ENCODE measurements at places on chromosomes 12 and 14. TPM values are rescaled to one million over a fixed set of nuclear protein-coding genes. Genes with fewer than 3 reads are reported as not detected.

IFI27 gene
- 17.7 TPM for total RNA-seq

NRL gene
- total RNA-seq: 0.79 TPM

ADAMTS20 gene
- total RNA-seq: not detected

ARHGEF25 gene
- total RNA-seq: 16.8 TPM

GDF3 gene
- total RNA-seq: not detected

TTC9 gene
- 5.3 TPM for total RNA-seq

KRT74 gene
- total RNA-seq: not detected

CCDC175 gene
- not detected for total RNA-seq

RAD51AP1 gene
- 12.0 TPM for total RNA-seq

MIP gene
- not detected for total RNA-seq

CEP170B gene
- total RNA-seq: 14.9 TPM

SALL2 gene
- 2.1 TPM for total RNA-seq

NEUROD4 gene
- total RNA-seq: not detected

SSTR1 gene
- 0.66 TPM for total RNA-seq

CLEC1A gene
- 0.37 TPM for total RNA-seq

TEX52 gene
- total RNA-seq: not detected
